IPS DF 6.9 (cell line): ENCODE measurements at places on chromosomes 5 and 9.

- no peak for DNase-seq
Measured at GRCh38 chr9:128324401-128324800, 1.8 kb downstream of the COQ4 start.

- DNase-seq, result no peak
Measured at GRCh38 chr9:34185778-34186551, 7.1 kb downstream of the UBAP1 start.

DNA sequence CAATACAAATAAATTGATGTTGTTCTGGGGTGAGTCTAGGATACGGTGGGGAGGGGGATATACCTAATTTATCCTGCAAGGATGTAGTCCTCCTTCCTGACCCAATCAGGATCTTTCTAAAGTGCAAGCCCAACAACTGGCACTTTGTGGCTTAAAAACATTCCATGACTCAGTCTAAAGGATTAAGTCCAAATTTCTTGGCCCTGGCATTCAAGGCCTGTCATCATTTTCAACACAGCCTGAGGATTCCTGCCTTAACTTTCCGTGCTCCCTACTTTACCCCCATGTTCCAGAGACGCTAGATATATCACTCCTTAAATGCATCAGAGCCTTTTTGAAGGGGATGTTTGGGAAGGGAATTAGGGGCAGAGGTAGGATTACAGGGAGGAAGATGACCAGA is 1.0 kb downstream of the FAM221B start:
- DNase-seq, result no peak

GRCh38 chr5:171757853-171758535 is 27.6 kb upstream of the SMIM23 start:
- DNase-seq, result no peak

- no peak for DNase-seq
Measured at GRCh38 chr9:77475641-77476473, 172.3 kb downstream of the GNA14 start.

DNA sequence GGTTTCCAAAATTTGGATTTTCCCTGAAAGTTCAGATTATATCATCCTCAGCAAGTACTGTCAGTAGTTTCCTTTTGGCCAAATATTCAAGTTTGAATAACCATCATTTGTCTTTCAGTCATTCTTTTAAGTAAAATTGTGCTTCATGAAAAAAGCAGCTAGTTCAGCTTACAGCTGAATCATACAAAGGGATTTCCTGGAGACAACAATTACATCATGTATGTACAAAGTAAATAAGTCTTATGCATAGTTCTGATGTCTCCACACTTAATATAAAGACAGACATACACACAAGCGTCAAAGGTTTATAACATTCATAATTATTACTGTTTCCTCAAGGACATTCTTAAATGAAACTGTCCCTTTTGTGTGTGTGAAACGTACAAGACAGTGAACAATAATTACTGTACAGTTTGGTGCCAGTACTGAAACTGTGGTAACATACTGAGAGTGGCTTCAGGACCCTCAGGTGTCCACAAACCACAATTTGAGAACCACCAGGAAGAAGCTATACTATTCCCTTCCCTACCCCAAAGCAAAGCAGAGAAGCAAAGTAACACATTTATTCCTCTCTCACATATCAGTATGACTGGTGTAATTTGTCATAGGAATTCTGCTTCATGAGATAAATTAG is 746.6 kb downstream of the TAF11L14 start:
- DNase-seq, result no peak

GRCh38 chr5:50564558-50564957 is 101.9 kb upstream of the PARP8 start:
- DNase-seq, result no peak

GRCh38 chr9:18185196-18185595 is 288.8 kb upstream of the ADAMTSL1 start:
- no peak for DNase-seq

DNA sequence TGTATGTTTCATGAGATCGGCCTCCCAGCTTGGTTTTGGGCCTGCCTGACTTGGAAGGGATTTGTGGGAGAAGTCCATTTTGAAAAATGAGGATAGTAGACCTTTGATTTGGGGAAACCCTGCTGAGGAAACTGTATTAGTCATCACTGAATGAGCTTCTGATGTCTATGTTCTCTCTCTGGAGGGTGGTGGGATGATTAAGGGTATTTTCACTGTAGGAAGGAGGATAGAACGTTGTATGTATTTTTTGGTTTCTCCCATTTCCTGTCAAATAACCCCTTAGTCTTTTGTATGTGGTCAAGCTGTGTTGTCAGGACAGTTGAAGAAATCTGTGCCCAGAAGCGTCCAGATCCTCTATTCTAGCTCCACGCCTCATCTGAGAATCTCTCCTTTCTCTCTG is 151.9 kb downstream of the INSYN2B start:
- DNase-seq, result no peak

DNA sequence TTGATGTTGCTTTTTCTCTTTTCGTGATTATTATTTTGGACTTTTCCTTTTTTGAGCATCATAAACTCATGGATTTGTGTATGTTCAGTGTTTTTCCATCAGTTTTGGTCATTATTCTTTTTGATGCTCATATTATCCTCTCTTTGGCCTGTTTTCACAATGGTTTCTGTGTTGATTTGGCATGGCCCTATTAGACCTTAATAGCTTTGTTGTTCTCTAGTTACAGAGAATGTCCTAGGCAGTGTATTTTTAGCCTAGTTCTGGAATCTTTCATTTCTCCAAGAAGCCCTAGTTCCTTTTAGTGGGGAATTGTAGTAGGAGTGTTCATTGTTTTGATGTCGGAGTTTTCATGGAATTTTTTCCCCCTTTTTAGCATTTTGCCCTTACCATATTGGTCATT is 41.3 kb upstream of the ROPN1L start:
- no peak for DNase-seq

DNA sequence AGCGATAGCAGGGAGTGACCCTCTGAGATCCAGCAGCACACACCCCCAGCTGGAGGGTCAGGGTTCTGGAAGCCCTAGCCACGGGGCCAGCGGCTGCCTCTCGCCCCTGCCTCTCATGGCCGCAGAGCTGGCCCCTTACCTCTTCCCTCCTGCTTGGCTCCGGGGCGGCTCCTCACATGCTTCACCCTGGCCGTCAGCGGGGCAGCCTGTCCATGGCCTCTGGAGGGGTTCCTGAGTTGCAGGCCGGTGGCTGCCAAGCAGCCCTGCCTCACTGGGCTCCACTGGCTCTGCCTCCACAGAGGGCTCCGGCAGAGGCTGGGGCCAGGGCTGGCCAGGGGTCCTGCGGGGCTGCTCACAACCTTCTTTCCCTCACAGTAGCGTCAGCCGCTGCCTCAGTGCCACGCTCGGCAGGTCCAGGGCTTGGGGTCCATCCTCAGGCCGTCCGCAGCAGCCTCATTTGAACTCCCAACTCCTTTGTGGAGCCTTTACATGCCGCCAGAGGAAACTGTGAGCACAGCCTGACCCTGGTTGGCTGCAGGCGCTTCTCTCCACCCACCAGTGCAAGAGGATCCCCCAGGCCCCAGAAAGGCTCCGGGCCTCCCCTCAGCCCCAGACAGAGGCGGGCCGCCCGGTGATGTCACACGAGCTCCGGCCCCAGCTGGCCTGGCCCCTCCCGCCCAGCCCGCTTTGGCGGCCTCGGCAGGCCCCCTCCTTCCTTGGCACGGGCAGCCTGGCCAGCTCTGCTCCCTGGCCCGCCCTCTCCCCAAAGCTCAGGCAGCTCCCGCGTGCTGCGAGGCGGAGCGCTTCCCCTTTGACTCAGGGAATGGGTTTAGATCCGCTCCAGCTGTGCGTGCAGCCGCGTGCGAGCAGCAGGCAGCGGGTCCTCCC is at the start of gene ANGPTL2:
TSS of gene ANGPTL2 (minus strand) at position 460 of the 888 bp plus-strand sequence. CDS start 13,904 bp downstream, outside the sequence.
- DNase-seq, result peak; percentile 78

- no peak for DNase-seq
Measured at GRCh38 chr5:161165998-161166660, 314.1 kb upstream of the ATP10B start.

GRCh38 chr5:144060598-144060997 is 109.9 kb downstream of the YIPF5 start:
- no peak for DNase-seq

DNA sequence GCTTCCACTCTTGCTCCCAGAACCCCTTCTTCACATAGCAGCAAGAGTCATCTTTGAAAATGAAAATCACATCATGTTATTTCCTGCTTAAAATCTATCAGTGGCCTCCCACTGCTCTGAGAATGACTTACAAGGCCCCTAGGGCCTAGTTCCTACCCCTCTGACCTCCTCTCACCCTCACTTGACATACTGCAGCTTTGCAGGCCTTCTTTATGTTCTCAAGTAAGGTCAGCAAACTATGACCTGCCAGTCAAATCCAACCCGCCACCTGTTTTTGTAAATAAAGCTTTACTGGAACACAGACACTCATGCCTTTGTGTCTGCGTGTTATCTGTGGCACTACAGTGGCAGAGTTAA is 185.7 kb downstream of the NR3C1 start:
- DNase-seq, result no peak

DNA sequence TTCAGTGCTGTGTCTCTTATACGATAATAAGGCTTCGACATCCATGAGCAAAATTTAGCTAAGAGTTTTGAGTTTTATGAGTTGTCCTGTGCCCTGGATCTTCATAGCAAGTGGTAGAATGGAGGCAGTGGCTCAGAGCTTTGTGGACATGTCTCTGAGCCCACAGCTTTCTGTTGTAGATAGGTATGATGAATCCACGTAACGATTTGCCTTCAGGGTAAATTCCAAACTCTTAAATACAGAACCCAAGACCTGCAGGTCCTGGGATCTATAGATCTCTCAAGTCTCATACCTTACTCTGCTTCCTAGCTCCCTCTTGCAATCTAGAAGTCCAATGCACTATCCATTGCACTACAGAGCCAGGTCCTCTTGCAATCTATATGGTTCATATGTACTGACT is 59.5 kb upstream of the TLE4 start:
- DNase-seq, result no peak

- DNase-seq, result no peak
Measured at GRCh38 chr9:137445930-137446431, 4.8 kb upstream of the ENTPD8 start.

- no peak for DNase-seq
Measured at GRCh38 chr5:142246258-142246657, 78.6 kb downstream of the SPRY4 start.

- DNase-seq, result no peak
Measured at GRCh38 chr5:170854566-170854965, 7.3 kb upstream of the RANBP17 start.

GRCh38 chr5:78077369-78078068 is 217.0 kb downstream of the AP3B1 start:
- DNase-seq, result no peak

GRCh38 chr5:132190161-132190817 is 37.4 kb downstream of the P4HA2 start:
- no peak for DNase-seq

- DNase-seq, result no peak
Measured at GRCh38 chr5:94694671-94695070, 76.2 kb downstream of the SLF1 start.

GRCh38 chr9:109815366-109815947 is 35.5 kb downstream of the PALM2AKAP2 start:
- no peak for DNase-seq

DNA sequence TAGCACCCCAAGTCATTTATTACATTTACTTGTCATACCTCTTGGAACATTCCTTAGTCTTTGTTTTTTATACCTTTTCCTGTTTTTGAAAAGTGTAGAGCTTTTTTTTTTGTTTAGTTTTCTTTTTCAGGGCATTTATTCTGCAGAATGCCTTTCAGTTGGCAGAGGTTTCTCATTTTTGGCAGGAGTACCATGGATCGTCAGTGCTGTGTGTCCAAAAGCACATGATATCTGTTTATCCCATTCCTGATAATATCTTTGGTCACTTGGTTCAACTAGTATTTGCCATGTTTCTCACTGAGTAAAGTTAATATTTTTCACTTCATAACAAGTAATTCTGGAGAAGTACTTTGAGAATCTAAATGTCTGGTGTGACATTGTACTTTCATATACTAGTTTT is 10.7 kb downstream of the OGN start:
- no peak for DNase-seq

GRCh38 chr5:178236126-178236525 is 3.5 kb upstream of the PHYKPL start:
- no peak for DNase-seq

DNA sequence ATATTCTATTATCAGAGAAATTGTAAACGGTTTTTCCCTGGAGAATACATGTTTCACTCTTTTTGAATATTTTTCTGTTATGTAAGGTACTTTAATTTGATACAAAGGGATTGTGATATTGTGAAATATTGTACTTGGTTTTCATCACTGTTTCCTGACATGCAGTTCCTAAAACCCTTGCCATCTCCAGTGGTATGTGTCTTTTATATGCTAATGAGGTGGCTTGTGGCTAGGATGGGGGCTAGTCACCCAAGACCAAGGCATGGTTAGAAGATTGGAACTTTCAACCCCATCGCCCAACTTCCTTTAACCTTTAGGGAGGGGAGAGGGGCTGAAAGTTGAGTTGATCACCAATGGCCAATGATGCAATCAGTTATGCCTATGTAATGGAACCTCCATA is 160.6 kb downstream of the TAF11L14 start:
- DNase-seq, result no peak

- DNase-seq, result no peak
Measured at GRCh38 chr9:111605041-111605559, 5.7 kb upstream of the PTGR1 start.

GRCh38 chr9:32590898-32591297 is 17.9 kb upstream of the NDUFB6 start:
- DNase-seq, result no peak

DNA sequence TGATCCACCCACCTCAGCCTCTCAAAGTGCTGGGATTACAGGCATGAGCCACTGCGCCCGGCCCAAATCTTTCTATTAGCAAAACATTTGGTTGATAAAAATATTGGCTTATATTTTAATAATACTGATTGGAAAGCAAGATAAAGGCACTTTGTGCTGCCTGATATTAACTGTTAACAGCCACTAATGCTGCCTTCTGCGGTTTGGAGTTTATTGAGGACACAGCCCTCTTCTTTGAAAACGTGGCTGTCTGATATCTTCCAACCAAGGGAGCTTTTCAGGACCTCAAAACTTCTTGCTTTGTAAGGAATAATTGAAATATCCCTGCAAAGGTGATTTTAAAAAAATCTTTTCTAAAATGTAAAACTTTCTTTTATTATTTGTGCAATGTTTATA is 94.0 kb downstream of the IQGAP2 start:
- no peak for DNase-seq
